ENCODE measurements at places on chromosomes 5 and 9.

DNA sequence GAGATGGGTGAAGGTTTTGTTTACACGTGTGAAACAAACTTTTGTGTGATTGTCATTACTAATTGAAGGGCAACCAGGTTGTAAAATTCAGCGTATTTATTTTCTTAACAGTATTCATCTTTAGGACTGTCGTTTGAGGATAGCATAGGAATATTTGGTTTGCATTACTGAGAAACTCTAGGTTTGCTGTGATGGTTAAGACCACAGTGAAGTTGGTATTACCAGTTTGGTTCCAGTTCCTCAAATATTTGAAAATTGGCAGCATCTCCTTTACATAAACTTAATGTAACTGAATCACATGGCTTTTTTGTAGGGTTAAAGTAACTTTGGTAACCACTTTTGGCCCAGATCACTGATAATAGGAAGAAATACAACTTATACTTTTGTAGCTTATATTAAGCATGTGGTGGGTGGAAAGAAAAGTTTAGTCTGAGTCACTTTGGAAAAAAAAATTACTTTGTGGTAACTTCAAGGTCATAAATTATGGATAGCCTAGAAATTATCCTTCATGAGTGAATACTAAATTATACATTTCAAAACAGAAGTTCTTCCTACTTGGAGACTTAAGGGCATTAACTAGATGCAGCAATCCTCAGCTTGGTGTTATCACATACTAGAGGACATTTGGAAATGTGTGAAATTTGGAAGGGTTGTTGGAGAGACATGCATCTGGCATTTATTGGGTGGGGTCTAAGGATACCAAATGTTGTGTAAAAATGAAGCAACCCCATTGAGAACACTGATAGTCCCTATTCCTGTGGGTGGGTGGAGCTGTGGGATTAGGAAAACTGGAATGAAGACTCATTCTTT lies 33.9 kb downstream of the G3BP1 start:
- H3K27ac ChIP-seq: no peak overlapping the region
- H3K36me3 ChIP-seq: peaks cover 73% of the 10 kb centered on the region
- DNase-seq: peak; percentile 16
- H3K27me3 ChIP-seq: no peaks in the 10 kb centered on the region

DNA sequence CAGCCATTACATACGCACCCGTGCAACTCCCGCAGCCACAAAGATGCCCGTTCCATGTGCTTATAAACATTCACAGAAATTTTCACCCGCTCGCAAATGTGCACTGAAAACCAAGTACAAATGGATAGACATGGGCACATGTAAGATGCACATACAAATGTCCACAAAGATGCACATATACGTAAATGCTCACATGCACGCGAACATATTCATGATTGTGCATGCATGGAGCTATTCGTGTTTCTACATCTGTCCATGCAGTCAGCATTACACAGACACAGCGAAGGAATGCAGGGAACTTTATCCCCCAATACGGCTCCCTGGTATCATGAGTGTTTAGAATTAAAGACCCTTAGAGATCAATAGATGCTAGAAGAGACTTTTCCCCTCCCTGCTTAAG lies 58.4 kb downstream of the C9orf50 start:
- H3K4me1 ChIP-seq: peaks cover 50% of the 10 kb centered on the region
- H3K27ac ChIP-seq: no peak overlapping the region
- no peaks in the 10 kb centered on the region for H3K36me3 ChIP-seq
- no peak for DNase-seq
- no peak overlapping the region for H3K4me3 ChIP-seq

- H3K27ac ChIP-seq: no peak overlapping the region
- peak; percentile 59 for DNase-seq
- no peak overlapping the region for H3K4me3 ChIP-seq
- peaks cover 53% of the 10 kb centered on the region for H3K27me3 ChIP-seq
- no peaks in the 10 kb centered on the region for H3K36me3 ChIP-seq
These were observed 28.4 kb upstream of the SLC12A7 start for GRCh38 chr5:1140171-1140817.

DNA sequence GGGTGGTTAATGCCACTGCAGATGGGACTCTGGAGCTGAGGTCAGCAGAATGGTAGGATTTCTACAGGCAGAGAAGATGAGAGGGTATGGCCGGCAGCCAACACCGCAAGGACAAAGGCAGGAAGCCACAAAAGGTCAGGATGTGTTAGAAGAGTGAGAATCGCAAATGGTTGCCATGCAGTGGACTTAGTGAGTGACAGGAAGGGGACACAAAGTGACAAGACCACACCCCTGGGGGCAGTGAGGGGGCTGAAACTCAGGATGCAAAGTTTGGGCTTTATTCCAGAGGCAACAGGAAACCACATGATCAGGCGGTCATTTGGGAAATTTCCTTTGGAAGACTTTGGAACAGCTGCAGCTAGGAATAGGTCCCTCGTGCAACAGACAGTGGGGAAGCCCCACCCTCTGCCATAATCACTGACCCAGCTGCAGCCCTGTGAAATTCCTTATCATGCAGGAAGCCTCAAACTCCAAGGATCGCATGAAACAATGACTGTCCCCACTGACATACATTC lies 14.2 kb upstream of the CCDC180 start:
- H3K36me3 ChIP-seq: peaks cover 53% of the 10 kb centered on the region
- H3K4me1 ChIP-seq: peaks cover 7% of the 10 kb centered on the region
- H3K27me3 ChIP-seq: no peaks in the 10 kb centered on the region
- DNase-seq: peak; percentile 27
- H3K27ac ChIP-seq: no peak overlapping the region
- H3K4me3 ChIP-seq: no peak overlapping the region

DNA sequence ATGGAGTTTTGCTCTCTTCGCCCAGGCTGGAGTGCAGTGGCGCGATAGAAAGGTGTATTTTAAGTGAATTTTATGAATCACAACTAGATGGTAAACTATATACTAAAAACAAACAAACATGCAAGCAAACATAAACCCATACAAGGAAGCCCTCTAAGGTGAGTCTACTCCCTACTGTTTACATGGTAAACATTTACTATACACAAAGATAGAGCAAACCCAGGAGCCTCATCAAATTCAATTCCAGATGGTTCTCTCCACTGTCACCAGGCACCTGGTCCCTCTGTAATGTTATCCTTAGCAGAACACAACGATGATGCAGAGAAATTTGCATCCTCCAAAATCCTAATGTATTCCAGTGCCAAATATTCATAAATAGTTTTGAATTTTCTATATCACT lies 17.9 kb downstream of the ANKH start:
- no peak overlapping the region for H3K4me3 ChIP-seq
- H3K27me3 ChIP-seq: no peaks in the 10 kb centered on the region
- no peaks in the 10 kb centered on the region for H3K36me3 ChIP-seq
- H3K27ac ChIP-seq: no peak overlapping the region
- H3K4me1 ChIP-seq: peaks cover 5% of the 10 kb centered on the region

DNA sequence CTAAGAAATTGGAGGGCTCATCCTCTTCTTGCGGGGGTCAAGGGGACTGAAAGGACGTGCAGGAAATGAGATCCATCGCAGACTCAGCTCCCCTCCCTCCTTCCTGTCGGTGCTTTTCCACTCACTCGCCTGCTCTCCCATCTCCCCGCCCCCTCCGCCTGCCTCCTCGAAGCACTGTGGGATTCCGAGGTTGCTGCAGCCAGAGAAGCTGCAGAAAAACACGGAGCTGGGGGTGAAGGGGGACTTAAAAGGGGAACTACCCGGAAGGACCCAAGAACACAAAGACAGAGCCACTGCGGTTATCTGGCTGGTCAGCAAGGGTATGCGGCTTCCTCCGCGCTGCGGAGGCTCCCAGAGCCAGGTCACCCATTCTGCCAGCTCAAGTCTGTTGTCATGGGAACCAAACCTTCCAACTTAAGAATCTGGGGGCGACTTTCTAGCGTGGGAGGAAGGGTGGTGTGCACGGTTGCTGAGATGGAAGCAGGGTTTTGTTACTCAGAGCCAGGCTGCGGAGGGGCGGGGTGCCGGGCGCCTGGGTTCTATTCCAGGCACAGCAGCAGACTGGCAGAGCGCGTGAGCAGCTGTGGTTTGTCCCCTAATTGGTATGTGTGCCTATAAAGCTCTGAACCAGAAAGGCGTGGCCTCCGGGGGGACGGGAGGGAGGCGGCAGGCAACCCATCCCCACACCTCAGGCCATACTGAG lies 24.9 kb downstream of the PCDHGC5 start:
- peak overlapping the region; percentile 61 for H3K4me3 ChIP-seq
- H3K36me3 ChIP-seq: peaks cover 40% of the 10 kb centered on the region
- no peaks in the 10 kb centered on the region for H3K27me3 ChIP-seq
- peaks cover 51% of the 10 kb centered on the region for H3K4me1 ChIP-seq
- DNase-seq: peak; percentile 97
- peak overlapping the region; percentile 98 for H3K27ac ChIP-seq

DNA sequence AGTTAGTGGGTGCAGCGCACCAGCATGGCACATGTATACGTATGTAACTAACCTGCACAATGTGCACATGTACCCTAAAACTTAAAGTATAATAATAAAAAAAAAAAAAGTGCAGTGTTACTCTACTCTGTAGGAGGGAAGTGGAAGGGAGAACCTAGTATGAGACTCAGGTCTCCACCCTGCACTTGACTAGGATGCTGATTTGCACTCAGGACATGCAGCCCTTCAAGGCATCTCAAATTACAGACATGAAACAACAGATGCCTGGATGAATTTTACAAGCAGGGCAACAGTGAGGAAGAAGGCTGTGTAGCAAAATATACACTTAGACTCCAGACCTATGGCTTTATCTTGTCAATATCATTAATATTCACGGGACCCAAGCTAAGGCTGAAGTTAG lies 16.5 kb downstream of the TRIM32 start:
- no peak overlapping the region for H3K27ac ChIP-seq
- no peaks in the 10 kb centered on the region for H3K27me3 ChIP-seq
- H3K4me3 ChIP-seq: no peak overlapping the region
- H3K36me3 ChIP-seq: peaks cover 54% of the 10 kb centered on the region
- no peak for DNase-seq
- H3K4me1 ChIP-seq: peaks cover 3% of the 10 kb centered on the region

- no peaks in the 10 kb centered on the region for H3K36me3 ChIP-seq
- no peak overlapping the region for H3K4me3 ChIP-seq
- H3K27ac ChIP-seq: peak overlapping the region; percentile 86
- no peaks in the 10 kb centered on the region for H3K27me3 ChIP-seq
- peak; percentile 51 for DNase-seq
- H3K4me1 ChIP-seq: peaks cover 6% of the 10 kb centered on the region
These were observed 93.3 kb upstream of the SLC44A1 start for GRCh38 chr9:105150991-105151685.

GRCh38 chr5:148825716-148826052 lies 727 bp upstream of the ADRB2 start:
- peak overlapping the region; percentile 66 for H3K4me3 ChIP-seq
- DNase-seq: peak; percentile 75
- no peaks in the 10 kb centered on the region for H3K27me3 ChIP-seq

DNA sequence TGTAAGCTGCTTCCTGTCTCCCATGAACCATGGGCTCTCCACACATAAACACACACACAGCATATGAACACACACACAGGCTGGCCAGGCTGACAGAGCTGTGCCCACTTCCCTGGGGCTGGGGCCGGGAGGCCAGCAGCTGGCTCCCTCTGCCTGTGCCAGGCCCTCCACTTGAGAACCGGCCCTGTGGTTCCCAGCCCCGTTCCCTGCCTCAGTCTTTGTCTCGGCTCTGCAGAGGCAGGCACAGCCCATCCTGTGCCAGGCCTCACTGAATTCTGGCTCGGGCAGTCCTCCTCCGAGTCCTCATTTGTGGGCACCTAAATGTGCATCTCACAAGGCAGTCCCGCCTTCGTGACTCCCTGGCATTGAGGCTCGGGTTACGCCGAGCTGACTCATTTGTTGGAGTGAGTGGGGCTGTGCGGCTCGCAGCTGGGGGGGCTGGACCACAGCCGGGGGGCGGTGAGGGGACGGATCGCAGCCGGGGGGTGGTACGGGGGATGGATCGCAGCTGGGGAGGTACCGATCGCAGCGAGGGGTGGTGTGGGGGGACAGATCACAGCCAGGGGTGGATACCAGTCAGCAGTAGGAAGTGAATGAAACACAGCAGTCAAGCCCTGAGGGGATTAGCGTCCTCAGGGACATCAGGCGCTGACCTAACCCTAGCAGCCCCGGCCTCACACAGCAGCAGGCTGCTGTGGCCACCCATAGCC lies 72.3 kb downstream of the PSMB7 start:
- peak overlapping the region; percentile 7 for H3K4me3 ChIP-seq
- peaks cover 57% of the 10 kb centered on the region for H3K4me1 ChIP-seq
- peaks cover 93% of the 10 kb centered on the region for H3K36me3 ChIP-seq
- peak overlapping the region; percentile 94 for H3K27ac ChIP-seq
- no peaks in the 10 kb centered on the region for H3K27me3 ChIP-seq
